GM23248 (cell line): ENCODE measurements at places on chromosomes 5 and 9.

DNA sequence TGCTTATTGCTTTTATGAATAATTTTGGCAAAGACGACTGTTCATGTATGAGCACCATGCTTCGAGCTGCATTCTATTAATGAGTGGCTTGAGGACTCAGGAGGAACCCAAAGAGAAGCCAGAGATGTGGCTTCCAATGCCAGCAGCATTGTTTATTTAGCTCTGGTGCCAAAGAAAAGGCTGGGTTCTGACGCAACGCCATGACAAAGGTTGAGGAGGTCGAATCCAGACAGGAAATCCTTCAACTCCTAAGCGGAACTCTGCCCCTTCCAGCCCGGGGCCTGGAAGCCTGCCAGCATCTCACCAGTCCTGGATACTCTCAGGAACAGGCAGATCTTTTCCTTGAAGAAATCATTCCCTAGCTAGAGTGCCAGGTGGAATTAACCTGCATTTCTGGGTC lies 104.4 kb downstream of the ARHGAP26 start:
- DNase-seq = no peak

- DNase-seq = no peak
Observed at GRCh38 chr5:116750631-116751580, 176.3 kb upstream of the SEMA6A start.

DNA sequence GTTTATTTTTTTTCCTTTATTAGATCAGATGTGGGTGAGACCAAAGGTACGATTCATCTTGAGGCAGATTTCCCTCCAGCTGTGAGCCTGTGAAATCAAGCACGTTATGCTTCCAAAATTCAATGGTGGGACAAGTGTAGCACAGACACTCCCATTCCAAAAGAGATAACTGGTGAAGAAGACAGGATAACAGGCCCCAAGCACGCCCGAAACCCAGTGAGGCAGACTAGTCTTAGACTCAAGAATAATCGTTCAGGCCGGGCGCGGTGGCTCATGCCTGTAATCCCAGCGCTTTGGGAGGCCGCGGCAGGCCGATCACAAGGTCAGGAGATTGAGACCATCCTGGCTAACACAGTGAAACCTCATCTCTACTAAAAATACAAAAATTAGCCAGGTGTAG lies 36.8 kb upstream of the COL5A1 start:
- DNase-seq = no peak

DNA sequence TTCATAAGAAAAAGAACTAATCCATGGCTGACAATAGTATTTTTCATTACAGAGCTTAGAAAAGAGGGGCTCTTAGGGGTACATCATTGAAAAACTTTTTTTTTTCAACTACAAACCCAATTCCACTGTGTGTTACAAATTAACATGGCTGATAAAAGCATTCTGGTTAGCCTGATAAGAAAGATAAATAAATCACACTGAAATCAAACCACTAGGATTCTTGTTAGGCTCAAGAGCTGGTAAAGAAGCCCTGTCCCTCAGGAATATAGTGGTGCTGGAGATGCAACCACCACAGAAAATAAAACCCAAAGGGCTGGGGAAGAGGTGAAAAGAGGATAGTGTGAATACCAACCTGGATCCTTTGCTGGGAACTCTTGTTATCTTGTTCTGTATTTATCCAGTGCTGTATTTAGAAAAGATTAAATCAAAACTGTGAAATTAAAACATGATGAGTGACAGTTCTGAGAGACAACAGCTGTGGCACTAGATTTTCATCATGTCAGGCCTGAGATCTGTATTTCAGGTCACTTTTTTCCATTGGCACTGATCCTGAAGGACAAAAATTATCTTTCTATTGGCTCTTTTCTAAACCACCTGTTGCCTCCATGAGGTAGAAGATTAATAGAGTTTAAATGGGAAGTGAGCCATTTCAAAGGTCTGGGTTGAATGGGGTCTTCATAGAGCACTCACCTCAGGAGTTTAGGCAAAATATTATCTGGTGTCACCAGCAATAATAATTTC lies 118.6 kb downstream of the ARRDC3 start:
- DNase-seq = no peak

- no peak for DNase-seq
Observed at GRCh38 chr5:179271428-179271734, 73.9 kb downstream of the ADAMTS2 start.

DNA sequence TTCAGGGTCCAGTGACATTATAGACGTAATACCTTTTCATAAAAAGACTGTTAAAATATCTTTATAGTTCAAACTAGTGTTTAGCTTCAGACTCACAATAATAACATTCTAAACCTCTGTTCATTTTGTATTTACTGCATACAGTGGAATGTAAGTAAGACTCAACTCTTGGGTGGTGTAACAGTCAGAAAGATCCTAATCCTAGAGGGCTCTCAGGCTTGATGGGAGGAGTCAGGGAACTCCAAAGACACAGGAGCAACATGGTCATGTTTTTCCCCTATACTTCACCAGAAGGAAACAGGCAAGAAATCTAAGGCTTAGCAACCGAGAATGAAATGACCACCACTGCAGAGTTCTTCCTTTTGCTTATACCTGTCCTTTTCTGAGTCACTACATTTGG lies 82.6 kb downstream of the MRPS27 start:
- peak; percentile 37 for DNase-seq

GRCh38 chr5:179679014-179679674 lies 1.7 kb downstream of the CBY3 start:
- DNase-seq = peak; percentile 67

GRCh38 chr5:59583810-59584562 lies 309.5 kb downstream of the PDE4D start:
- no peak for DNase-seq
